ENCODE measurements at places on chromosomes 3 and 15.

GRCh38 chr15:47744496-47744895, 27.2 kb downstream of the SEMA6D start:
- DNase-seq: no peak

DNA sequence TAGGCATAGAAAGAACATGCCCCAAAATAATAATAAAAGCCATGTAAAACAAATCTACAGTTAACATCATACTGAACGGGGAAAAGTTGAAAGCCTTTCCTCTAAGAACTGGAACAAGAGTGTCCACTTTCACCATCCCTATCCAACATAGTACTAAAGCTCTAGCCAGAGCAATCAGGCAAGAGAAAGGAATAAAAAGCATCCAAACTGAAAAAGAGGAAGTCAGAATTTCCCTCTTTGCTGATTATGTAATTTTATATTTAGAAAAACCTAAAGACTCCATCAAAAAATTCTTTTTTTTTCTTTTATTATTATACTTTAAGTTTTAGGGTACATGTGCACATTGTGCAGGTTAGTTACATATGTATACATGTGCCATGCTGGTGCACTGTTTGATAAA, 661.6 kb upstream of the CBLB start:
- DNase-seq: no peak

DNA sequence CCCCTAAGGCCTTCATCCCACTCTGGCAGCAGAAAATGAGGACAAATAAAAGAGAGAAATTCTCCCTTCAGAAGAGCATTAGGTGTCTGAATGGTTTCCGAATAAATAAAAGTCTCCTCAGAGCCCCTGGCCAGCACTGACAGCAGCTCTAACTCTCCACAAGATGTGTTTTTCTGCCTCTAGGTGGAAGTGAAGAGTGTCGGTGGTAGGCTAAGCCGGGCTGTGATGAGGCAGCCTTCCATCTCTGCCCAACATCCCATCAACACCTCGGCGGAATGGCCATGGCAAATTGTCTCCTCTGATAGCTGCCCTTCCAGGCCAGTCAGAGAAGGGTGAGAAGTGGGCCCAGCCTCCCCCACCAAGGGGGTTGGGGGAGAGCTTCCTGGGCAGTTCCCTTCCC, 6.3 kb upstream of the CACNA2D2 start:
- no peak for DNase-seq

DNA sequence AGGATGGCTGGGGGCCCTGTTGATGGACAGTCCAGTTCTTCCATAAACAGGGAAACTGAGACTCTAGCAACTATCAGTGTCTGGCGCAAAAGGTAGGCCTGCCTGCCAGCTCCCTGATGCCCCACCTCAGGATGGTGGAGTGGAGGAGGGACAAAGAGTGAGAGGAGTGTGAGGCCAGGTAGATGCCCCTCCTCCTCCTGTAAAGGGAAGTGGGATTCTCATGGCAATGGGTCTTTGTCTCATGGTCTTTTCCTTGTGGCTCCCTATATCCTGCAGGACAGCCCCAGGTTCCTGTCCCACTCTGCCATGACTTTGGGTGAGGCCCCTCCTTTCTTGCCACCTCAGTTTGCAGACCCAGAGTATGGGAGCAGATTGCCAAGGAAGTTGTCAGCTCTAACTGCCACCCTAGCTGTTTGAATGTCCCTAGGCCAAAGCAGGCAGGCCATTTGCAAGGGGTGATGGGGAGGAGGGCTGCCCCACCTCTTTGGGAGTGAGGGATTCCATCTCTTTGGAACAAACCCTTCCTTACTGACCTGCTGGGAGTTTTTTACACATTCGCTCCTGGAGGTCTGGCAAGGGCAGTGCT, 2.8 kb upstream of the DNAH1 start:
- DNase-seq: no peak

GRCh38 chr3:134881305-134881704, 86.2 kb downstream of the EPHB1 start:
- DNase-seq: no peak

DNA sequence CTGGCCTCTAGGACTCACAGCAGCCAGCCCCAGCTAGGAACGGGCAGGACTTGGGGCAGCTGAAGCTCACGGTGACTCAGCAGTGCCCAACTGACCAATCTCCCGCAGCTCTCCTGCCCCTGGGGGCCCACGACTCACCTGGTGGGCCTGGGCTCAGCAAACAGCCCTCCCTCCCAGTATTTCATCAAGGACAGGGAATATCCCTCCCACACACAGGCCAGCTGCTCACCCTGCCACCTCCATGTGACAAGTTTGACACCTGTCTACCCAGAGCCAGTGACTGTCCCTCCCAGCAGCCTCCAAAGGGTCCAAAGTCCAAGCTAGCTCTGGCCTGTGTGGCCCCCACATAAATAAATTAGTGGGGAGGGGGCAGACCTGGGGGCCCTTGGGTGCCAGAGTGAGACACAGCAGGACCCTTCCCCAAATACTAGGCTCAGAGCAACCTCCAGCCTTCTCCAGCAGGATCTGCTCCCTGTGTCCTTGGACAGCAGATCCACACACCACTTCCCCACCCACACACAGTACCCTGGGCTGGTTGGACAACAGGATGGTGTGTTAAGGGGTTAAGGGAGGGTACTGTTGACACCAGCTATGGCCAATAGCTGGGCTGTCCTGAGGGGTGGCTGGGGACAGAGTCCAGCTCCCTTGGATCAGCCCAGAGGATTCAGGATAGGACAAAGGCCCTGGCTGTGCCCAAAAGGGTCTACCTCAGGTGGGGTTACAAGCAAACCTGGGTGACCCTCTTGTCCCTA, 4.3 kb downstream of the GNAT1 start:
- no peak for DNase-seq

DNA sequence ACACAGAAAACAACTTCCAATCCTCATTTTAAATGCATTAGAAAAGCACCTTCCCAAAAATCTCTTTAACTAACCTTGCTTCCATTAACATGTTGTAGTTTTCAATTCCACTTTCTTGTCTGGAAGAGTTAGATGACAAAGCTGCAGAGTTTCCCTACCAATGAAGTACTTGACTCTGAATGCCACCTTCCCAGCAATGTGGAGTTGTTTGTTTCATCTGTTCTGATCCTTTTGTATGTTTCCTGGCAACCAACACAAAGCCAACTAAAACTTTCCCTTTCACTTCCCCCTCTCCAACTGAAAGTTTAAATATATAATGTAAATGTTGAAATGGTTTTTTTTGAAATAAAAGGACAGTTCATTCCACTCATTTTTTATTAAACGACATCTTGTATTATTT, at the start of gene WDR49:
WDR49 (minus strand) TSS at position 183 of the 400 bp plus-strand sequence. CDS start 517 bp downstream, outside the sequence.
- DNase-seq: peak; percentile 88

DNA sequence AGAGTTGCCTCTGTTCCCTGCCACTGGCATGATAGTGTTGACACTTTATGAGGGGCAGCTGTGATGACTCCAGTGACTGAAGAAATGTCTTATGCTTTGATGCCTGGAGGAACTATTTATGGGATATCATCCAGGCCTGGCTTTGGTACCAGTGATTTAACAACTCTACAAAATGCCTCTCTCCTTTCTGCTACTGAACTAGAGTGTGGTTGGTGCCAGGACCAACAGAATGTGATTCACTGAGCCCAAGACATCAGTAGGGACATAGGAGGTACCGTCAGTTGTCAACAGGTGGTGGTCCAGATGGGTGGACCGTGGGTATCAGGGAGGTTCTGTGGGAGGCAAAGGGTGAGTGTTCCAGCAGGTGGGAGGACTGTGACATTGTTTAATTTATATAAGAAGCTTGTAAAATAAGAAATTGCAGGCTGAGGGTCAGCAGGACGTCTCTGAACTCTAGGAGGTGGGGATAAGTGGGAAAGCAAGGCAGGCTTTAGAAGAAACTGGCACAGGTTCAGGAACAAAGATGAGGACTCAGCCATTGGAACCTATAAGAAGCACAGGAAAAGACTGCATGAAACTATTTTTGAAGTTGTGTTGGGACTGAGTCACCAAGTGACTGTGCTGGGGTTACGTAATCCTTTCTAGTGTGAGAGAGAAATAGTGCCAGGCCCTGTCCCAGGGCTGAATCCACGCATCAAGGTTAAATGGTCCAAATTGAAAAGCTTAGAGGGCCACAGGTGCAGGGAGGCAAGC, 28.5 kb upstream of the SLC7A14 start:
- DNase-seq: no peak

DNA sequence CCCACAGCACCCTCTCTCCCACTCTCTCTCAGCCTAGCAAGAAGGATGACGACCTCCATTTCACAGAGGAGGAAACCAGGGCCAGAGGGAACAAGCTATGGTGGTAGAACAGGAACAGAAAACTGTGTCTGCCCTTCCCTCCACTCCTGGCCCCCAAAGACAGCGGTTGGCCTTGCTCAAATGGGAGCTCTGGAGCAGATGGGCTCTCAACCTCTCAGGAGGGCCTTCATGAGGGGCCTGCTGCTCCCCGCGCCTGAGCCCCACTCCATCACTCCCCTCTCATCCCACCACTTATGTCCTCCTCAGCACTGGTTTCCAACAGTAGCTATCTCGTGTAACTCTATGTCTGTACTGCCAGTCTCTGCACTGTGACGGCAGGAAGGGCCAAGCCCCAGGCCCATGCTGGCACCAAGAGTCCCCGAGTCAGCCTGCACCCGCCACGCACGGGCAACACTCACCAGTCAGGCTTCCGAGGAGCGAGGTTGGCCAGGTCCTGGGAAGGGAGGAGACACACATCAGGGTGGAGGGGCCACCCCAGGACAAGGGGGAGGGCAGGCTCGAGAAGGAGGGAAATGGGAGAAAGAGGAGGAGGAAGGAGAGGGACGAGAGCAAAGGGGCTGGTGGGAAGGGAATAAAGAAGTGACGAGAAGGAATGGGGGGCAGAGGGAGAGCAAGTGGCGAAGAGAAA, 45.5 kb downstream of the PTH1R start:
- DNase-seq: no peak

DNA sequence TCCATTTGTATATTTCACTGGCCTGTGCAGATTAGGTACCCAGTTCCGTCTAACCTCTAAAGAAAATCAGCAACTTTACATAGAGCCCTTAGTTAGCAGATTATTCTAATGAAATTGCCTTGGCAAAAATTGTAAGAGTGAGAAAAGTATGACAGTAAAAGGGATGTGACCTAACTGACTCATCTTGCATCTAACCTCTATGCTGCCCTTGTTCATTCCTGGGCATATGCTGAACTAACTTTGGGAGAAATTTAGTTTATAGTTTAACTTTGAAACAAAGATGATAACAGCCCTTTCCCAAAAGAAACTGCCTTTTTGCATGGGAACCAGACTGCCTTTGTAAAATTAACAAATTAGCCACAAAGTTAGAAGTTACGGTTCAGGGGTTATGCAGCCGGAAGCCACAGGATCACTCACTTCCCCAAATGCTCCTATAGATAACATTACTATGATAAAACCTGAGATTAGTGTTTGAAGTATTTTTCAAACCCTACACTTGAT, 839.8 kb upstream of the ALCAM start:
- DNase-seq: no peak

- DNase-seq: no peak
Observed at GRCh38 chr15:74128785-74129585, 1.4 kb upstream of the ISLR2 start.

- no peak for DNase-seq
Observed at GRCh38 chr3:108110934-108111333, 20.1 kb upstream of the CD47 start.

- DNase-seq: no peak
Observed at GRCh38 chr3:41854956-41855355, 106.9 kb downstream of the ULK4 start.

DNA sequence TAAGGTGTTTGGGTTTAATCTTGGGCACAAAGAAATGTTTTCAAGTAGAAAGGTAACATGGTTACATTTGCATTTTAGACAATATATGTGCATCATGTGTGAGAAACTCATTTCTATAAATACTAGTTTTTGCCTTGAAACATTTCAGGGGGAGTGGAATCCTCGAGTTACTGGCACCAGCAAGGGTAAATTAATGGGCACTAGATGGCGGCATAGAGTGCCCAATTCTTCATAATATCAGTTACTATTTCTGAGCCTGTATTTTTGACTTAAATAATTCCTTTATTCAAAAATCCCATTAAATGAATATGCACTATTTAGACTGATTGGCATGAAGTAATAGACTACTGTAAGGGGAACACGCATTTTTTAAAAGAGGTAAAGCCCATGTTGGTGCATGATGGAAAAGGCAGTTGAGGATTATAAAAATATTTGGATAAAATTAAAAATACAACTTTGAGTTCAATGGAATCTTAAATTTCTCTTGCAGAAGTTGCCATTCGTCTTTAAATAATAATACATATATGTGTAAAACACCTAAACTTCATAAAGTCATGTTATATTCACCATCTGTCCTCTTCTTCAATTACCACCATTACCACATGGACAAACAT, 106.3 kb downstream of the ZBTB20 start:
- peak; percentile 1 for DNase-seq

- no peak for DNase-seq
Observed at GRCh38 chr3:188385295-188385694, 231.3 kb downstream of the LPP start.

DNA sequence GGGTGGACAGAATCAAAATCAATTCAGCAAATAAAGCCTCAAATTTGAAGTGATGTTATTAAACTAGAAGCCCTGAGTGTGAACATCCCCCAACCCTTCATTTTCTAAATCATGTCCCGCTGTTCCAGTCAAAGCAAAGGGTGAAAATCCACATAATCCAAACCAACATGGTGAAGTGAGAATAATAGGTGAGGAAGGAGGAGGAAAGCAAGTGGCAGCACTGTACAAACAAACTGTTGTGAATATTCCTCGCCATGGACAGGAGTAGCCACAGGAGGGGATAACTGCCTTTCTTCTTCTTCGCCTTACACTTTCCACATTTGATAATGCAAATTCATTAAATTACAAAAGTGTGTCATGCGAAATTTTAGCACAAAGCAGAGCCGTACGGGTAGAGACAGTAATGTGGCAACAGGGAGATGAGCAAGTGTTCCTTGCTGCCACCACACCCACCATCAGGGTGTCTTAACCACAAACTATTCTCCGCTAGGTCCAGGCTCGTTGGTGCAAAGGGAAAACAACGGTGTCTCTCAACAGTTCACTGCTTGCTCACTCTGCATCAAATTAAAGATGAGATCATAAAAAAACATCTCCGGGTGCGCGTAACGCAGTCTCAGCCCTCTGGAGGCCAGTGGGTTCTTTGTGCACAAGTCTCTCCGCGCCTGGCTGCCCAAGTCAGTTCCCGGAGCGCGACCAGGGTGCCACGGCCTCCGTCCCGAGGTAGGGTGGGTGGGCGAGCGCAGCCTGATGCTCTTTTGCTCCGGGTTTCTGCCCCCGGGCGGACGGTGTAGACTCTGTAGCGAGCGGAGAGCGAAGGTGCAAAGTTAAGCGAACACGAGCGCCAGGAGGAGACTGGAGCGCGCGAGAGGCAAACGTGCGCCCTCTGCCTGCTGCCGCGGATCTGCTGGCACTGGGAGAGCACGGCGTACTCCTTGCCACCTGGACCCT, 6.7 kb downstream of the EPHA3 start:
- DNase-seq: peak; percentile 35

- DNase-seq: no peak
Observed at GRCh38 chr3:142596726-142597088, 514 bp downstream of the PLS1 start.

DNA sequence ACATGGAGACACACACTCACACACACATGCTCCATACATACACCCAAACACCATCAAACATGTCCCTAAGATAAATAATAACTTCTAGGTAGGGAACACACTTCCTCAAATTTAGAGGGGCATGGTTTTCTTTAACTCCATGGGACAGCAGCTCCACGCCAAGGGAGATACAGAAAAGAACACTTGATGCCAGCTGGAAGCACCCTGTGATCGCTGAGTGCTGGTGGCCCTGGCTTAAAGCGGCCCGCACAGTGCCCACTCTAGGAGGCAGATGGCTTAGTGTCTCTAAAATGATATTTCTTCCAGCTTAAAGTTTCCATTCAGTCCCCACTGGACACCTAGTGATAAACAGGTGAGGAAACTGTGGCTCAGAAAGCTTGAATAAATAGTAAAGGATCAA, 232.9 kb downstream of the UACA start:
- DNase-seq: no peak

- no peak for DNase-seq
Observed at GRCh38 chr15:47194718-47195117, 522.6 kb upstream of the SEMA6D start.
